ENCODE measurements at places on chromosomes 6 and 20. TPM values are rescaled to one million over a fixed set of nuclear protein-coding genes. Genes with fewer than 3 reads are reported as not detected.

SLC4A11 gene
- 0.38 TPM for total RNA-seq

HS3ST5 gene
- total RNA-seq: not detected

SLC24A3 gene
- total RNA-seq: 20.4 TPM

ITCH gene
- 51.8 TPM for total RNA-seq

SNX21 gene
- total RNA-seq: 35.8 TPM

NOX3 gene
- not detected for total RNA-seq

GABRR1 gene
- total RNA-seq: 0.29 TPM

- DNase-seq: no peak
Observed at GRCh38 chr6:142537612-142538478, 236.0 kb downstream of the ADGRG6 start.

GRCh38 chr20:20366876-20367574, 879 bp upstream of the INSM1 start:
- no peak for DNase-seq

GRCh38 chr20:3681931-3682781, at the start of gene ADAM33:
TSS of gene ADAM33 (minus strand) at chr20:3682010. CDS start at chr20:3682004, 6 bp downstream.
- DNase-seq: no peak

DNA sequence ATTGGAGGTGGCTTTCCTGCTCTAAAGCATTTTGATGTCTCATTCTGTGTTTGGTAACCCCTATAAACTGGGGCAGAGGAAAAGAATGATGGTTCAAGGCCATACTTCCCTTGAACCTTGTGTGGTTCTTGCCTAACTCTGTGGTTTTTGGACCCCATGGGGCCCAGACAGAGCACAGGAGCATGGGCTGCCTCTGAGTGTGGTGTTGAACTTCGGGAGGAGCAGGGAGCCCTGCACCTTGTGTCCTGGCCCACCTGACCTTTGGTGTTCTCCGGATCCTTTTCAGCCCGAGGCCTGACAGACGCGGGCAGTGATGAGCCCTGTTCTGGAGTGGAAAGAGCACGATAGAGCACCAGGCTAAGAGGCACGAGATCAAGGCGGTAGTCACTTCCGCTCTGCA, 18.8 kb downstream of the TMEM74B start:
- DNase-seq: no peak

- DNase-seq: no peak
Observed at GRCh38 chr6:20564777-20565176, 30.5 kb downstream of the CDKAL1 start.

- no peak for DNase-seq
Observed at GRCh38 chr20:37007898-37008649, 56.6 kb upstream of the SAMHD1 start.

DNA sequence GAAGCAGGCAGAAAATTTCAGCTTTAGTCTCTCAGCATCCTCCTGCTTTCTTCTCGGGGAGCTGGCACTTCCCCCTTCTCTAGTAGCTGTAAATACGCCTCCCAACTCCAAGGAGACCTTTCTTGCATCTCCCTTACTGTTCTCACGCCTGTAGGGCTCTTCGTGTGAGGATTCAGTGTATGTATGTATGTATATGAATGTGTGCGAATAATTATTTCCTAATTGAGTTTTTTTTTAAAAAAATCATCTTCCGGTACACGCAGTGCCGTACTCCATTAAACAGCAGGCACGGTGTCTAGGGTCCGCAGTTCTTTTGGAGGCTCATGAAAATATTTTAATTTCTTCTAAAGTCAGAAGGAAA, 85.4 kb downstream of the HFE start:
- DNase-seq: no peak
